Thymus (tissue), 14 donors: ENCODE measurements at places on chromosomes 7 and 10.
A peak's percentile ranks its signal among the peaks of the same experiment; 100 is the strongest.

GRCh38 chr7:129136887-129137642 lies 7.4 kb upstream of the TSPAN33 start:
- DNase-seq = peak; percentile 32

DNA sequence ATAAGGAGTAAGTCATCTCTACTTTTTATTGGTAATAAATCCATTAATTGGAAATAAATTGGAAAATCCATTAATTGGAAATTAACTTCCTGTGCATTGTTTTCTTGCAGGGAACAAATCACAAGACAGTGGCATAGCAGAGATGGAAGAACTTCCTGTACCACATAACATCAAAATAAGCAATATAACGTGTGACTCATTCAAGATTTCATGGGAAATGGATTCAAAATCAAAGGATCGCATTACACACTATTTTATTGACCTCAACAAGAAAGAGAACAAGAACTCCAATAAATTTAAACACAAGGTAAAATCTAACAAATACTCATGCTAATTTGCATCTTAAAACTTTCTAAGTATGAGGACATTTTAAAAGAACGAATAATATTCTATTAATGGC lies 57.8 kb downstream of the PHYHIPL start:
- no peak for DNase-seq

DNA sequence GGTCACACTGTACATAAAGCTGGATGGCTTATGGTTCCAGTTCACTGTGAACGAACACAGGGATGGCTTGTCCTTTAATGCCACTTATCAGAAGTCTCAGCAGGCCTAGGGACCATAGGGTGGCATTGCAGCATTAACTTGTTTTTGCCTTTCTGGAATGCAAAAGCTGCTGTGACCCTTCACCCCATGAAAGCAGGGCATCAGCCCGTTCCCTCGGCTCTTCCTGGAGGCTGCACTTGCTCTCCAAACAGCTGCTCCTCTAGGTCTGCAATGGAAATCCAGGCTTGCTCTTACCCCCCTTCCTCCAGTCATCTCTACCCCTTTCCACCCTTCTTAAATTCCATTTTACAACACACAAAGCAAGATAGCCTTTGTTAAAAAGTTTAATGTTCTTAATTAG lies 17.9 kb upstream of the NEUROD6 start:
- DNase-seq = no peak

- no peak for DNase-seq
Observed at GRCh38 chr10:103564776-103565520, 71.4 kb downstream of the NEURL1 start.

DNA sequence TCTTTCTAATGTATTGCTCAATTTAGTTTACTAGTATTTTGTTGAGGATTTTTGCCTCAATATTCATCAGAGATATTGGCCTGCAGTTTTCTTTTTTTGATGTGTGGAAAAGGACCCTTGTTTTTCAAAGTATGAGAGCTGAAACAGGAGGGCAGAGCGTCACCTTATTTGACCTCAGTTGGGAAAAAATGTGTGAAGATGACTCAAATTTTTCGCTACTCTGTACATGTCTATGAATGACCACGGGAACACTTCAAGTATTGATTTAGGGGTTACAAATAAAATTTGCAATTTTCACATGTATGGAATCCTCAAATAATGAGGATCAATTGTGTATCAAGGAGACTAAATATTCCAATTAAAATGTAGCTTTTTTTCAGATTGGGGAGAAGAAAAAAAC lies 103.1 kb downstream of the ZFAND4 start:
- DNase-seq = no peak

DNA sequence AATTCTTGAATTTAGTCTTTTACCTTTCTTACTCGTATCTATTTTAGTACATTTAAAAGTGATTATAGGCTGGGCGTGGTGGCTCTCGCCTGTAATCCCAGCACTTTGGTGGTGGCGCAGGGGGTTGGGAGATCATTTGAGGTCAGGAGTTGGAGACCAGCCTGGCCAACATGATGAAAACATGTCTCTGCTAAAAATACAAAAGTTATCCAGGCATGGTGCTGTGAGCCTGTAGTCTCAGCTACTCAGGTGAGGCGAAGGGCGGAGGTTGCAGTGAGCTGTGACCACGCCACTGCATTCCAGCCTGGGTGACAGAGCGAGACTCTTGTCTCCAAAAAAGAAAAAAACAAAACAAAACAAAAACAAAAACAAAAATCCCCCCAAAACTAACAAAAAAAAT lies 12.2 kb downstream of the PRKCQ start:
- DNase-seq = no peak

- peak; percentile 45 for DNase-seq
Observed at GRCh38 chr7:93147363-93147762, 822 bp downstream of the SAMD9L start.

GRCh38 chr10:110474017-110474416 lies 23.7 kb upstream of the DUSP5 start:
- DNase-seq = no peak

DNA sequence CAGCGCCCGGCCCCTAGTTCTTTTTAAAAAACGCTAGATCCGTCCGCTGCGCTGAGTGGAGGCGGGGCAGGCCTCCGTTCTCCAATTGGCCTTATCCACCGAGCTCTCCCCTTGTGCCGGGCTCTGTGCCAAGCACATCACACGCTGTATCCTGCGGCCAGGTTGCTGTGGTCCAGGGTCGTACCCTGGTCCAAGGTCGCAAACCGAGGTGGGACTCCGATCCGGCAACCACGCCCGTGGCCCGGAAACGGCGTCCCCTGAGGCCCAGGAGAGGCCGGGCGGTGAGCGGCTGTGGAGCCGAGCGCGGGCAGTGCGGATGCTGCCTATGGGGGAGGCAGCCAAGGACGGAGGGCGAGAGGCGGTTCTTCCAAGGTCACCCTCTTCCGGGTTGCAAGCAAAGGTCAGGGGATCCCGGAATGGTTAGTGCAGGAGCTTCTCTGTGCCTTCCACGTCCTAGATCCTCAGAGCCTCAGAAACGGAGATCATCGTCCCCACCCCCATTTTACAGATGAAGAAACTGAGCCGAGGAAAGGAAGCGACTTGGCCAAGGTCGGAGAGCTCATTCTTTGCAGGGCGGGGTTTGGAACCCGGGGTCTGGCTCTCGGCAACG lies 72.4 kb upstream of the LRRC4 start:
- no peak for DNase-seq

- DNase-seq = peak; percentile 68
Observed at GRCh38 chr10:70602665-70603448, at the start of gene PRF1. PRF1 (minus strand) TSS chr10:70602741; CDS start chr10:70600902, 1,839 bp downstream.

DNA sequence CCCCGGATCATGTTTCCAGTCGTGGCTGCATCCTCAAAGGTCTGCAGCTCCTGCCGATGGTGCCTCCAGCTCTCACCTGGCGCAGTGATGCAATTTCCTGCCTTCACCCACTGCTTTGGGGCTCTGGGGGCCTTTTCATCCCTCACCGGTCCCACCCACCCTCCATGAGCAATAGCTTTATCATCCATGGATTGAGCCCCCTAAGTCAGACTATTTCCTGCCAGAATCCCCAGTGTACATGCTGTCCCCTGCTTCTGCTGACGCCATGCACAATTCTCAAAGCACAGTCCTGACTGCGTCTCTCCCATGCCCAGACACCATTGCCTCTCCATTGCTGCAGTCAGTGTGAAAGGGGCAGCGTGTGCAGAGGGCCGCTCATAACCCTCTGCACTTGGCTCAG lies 49.7 kb downstream of the FAM241B start:
- no peak for DNase-seq

DNA sequence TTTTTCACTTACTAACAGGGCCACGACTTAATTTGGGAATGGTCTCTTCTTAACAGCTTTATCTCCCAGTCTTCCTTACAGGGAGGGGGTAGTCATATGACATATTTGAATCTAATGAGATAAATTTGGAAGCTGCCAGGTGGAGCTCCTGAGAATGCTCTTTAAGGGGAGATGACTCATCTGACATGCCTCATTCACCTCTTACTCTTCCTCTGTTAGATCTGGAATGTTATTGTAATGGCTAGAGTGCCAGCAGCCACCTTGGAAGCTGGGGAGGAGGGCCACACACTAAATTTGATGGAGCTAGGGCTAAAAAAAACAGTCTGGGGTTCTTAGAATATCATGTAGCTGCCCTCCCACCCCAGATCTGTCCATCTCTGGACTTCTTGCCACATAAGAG lies 22.7 kb downstream of the HECW1 start:
- DNase-seq = no peak
